ENCODE measurements at places on chromosomes 4 and X.

DNA sequence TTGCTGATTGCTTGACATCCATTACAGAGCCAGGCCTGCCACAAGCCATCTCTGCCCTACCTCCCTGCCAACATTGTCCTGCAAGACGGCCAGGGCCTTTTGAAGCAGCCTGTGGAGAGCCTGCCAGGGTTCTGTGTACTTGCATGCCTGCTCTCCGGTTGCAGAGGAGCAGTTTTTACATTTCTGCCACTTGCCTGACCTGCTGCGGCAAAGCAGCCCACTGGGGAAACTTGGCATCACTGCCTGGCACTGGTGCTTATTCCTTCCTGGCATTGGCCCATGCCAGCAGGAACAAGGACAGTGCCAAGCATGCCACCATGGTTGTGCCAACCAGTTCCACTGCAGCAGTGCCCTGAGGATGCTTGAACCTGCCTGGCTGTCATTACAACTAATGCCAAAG lies 167.1 kb downstream of the NHS start:
- DNase-seq, result no peak

GRCh38 chr4:2252530-2253091 lies 9.3 kb downstream of the MXD4 start:
- no peak for DNase-seq

GRCh38 chr4:154088741-154089140 lies 299.9 kb upstream of the SFRP2 start:
- DNase-seq, result no peak

GRCh38 chr4:183658362-183659028 lies 490 bp downstream of the RWDD4 start:
- DNase-seq, result no peak

- DNase-seq, result no peak
These were observed 169.3 kb downstream of the PPARGC1A start for GRCh38 chr4:23720556-23720955.

DNA sequence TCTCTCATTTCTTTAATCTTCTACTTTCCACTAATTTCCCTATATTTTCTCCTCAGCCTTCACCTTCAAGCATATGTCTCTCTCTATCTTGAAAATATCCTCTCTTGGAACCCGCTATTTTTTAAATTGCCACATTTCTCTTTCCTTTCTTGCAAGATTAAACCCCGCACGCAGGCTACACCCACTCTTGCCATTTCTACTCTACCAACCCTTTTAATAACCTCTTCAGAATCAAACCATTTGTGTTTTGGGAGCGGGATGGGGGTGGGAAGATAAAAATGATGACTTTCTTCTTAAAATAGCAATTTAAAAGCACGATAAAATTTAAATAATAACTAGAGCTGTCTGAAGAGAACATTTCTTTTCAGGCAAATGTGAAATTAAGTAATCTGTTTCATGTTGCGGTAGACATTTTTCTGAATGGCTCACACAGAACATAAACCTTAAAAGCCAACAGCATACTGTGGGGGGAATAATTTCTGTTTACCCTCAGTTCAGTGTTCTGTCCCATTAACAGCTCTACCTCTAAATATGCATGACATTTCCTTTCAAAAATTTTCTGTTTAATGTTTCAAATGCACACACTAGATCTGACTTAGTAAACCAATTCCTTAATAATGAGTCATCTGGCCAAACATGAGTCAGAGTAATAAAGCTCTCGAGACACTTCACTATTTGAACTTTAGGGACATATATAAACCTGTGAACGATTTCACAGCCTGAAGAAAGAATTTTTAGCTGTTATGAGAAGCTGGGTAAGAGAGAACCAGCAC lies 20.5 kb downstream of the ARSJ start:
- no peak for DNase-seq

DNA sequence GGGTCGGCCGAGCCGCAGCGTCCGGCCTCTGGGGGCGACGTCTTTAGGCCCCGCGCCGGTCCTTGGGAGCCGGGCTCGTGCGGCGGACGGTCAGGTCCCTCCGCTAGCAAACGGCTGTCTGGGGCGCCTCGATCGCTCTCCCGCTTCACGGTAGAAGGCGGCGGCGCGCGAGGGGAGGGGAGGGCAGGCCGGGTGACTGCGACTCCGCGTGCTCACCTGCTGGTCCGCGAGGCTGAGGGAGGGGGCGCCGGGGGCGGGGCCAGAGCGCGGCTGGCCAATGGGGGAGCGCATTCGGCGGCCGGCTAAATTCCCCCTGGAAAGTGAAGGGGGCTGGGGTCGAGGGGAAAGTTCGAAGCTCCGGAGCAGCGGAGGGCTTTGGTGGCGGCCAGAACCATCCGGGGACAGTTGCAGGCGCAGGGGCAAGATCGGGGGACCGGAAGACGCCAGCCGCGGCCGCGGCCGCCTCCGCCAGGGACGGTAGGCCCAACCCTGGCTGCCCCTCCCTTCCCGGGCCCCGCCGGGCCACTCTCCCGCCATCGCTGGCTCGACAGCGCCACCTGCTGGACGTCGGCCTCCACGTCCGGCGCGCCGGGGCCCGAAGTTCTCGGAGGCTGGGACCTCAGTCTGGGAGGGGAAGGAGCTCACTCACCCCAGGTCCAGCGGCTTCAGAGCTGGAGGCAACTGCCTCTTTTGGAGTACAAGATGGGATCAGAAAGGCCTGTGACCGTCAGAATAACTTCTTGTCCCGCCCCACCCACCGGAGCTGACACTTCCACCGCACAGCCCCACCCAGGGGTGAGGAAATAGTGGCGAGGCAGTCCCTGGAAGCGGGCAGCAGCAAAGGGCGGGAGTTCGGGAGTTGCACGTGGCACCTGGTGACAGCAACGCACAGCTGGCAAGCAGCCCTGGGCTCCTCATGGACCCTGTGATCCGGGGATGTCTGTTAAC lies 49.9 kb downstream of the ELF4 start:
- DNase-seq, result peak; percentile 56

GRCh38 chrX:71992711-71993110 lies 82.1 kb downstream of the NHSL2 start:
- no peak for DNase-seq

GRCh38 chrX:720825-721224 lies 90.2 kb downstream of the SHOX start:
- no peak for DNase-seq

- peak; percentile 1 for DNase-seq
These were observed 30.7 kb upstream of the JAKMIP1 start for GRCh38 chr4:6230827-6231662.

DNA sequence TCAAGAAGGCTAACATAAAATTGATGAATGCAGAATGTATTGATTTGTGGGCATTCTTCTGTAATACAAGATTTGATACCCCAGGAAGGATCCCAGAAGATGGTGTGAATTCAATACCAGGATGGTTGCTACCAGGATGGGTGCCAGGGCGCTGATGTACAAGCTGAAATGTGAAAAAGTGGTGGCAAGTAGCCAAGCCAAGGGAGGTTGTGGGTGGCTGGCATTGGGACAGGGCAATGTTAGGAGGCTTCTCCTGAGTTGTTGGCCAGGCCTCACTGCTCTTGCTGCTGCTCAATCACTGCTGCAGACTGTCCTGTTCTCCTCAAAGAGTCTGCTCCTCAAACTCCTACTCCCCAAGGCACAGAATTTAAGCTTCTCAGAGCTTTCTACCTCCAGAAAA lies 77.1 kb downstream of the RBM46 start:
- DNase-seq, result no peak

- DNase-seq, result no peak
These were observed 65.4 kb upstream of the TRPC3 start for GRCh38 chr4:122017296-122017695.

DNA sequence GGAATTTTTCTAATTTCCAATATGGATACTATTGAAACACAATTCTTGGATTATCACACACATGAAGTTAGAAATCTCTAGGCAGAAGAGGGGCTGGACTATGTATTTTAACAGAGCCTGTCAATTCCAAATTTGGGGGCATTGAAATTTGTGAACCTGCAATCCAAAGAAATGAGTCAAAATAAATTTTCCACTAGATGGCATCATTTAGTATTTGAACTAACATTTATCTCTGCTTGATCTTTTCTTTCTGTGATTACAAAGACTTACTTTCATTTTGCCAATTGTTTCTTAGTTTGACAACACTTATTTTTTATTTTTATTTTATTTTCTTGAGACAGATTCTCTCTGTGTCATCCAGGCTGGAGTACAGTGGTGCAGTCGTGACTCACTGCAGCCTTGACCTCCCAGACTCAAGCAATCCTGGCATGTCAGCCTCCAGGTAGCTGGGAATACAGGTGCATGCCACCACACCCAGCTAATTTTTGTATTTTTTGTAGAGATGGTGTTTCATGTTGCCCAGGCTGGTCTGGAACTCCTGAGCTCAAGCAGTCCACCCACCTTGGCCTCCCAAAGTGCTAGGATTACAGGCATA lies 2.7 kb upstream of the PYURF start:
- DNase-seq, result no peak

- DNase-seq, result peak; percentile 29
These were observed 416.5 kb upstream of the SMIM31 start for GRCh38 chr4:164337219-164337944.

DNA sequence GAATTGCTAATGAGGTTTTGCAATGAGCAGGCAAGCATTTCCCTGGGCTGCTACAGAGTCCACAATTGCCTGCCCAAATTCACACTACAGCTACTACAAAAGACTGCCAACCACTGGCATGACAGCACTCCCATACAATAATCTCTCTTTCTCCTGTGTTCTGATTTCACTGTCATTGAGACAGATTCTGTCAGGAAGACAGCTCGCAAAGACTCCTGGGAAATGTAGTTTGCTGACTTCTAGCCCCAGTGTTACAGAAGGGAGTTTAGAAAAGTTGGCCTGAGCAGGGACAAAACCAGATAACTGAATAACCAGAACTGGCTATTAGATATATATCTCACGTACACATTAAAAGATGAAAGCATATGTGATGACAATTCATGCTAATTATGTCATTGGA lies 1231.3 kb upstream of the PRKX start:
- DNase-seq, result no peak

DNA sequence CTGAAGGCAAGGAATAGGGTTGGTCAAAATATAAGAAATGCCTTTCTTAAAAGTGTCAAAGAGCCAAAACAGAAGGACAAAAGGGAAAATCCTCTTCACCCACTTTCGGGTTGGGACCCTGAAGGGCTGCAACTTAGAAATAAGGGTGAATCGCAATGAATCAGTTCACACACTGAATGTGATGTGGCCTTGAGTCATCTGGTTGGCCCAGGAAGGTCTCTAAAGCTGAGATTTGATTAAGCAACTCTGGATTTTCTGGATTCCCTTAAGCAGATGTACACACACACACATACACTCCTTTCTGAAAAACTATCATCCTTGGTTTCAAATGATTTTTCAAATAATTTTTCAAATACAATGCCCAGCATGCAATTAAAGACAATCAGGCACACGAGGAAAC lies 13.1 kb downstream of the TAB3 start:
- DNase-seq, result no peak

GRCh38 chr4:176718881-176719280 lies 73.8 kb downstream of the VEGFC start:
- no peak for DNase-seq

DNA sequence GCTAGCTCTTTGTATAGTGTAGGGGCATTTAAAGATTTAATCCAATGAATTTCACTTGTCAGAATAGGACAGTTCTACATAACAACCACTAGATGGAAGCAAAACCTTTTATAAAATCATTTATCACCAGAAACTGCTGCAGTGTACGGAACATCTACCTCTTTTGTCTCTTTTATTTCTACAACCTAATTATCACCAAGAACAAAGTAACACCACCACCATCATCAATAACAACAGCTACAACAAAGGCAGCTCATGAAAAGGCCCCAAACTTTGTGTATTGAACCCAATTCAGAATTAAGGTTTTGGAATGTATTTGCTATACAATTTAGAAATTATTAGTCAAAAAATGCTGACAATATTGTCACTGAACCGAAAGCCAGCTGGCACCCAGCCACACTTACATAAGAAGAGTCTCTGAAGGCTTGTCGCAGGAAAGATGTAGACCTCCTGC lies 260.9 kb upstream of the RPS6KA3 start:
- DNase-seq, result no peak

GRCh38 chr4:76515975-76516843 lies 81.2 kb downstream of the SHROOM3 start:
- DNase-seq, result no peak

- no peak for DNase-seq
These were observed 8.5 kb downstream of the PITX2 start for GRCh38 chr4:110614173-110614963.

DNA sequence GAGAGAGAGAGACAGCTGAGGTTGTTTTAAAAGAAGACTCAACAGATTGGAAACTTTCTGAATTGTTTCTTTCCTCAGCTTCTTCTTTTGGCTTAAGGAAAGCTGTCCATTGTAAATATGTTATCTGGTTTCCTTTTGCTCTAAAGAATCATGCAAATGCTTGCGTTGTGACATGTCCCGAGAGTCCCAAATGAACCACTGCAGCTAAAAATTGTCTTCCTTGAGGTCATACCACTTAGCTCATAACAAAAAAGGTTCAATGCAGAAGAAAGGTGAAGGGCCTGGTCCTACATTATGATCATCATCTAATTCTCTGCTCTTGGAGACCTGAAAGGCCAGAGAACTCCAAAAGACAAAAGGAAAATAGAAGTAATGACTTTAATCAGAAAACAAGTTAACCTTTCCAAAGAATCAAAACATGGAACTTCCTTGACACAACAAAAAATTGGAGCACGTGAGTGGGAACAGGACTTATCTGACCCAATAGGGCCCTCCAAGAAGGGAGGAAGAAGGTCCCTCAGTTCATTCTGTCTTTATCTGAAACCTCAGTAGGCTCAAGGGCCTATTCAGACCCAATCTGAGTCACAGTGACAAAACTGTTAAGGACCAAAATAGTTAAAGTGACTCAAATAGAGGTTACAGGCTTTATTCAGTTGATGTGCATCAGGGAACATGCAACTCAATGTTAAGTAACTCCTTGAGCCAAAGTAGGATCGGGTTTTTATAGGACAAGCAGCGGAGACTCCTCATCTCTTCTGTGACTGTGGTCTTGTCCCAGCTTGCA lies 14.7 kb upstream of the VSIG1 start:
- DNase-seq, result no peak

- no peak for DNase-seq
These were observed 31.7 kb upstream of the MSANTD1 start for GRCh38 chr4:3217266-3217665.

DNA sequence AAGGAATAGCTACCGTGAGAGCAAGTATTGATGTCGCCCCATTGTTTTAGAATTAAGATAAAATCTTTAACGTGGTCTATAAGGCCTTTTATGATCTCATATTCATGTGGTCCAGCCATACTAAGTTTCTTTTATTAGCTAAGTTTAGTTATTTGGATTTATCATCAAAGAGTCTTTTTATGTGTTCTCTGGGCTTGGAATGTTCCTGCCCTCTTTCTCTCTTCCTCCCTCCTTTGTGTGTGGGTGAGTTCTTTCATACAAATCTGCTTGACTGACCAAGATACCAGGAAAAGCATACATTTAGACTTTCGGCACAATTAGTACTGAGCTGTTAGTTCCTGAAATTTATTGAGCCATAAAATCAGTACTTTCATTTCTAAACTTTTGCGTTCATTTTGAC lies 11.3 kb downstream of the TDO2 start:
- DNase-seq, result no peak

Data from posterior cingulate gyrus (tissue), 11 donors.